ENCODE measurements at places on chromosomes 3 and 15.

GRCh38 chr3:44468572-44469520 is 8.6 kb downstream of the ZNF445 start:
- peak; percentile 17 for DNase-seq

DNA sequence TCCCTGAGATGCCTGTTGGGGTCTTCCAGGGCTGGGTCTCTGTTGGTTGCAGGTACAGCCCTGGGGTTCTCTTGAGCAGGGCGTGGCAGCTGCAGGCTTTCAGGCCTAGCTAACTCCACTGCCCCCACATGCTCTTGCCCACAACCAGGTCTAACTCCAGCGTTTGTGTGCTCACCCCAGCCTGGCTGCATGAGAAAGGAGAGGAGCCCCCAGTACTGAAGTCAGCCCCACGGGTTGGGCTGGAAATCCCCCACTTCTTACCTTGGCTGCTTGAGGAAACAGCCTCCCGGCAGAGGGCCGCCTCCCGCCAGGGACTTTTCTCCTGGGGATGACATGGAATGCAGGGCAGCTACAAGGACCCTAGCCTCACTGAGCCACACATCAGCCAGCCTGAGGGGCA is 16.7 kb upstream of the DLL4 start:
- no peak for DNase-seq

GRCh38 chr3:47007482-47008233 is 28.2 kb downstream of the NBEAL2 start:
- no peak for DNase-seq

DNA sequence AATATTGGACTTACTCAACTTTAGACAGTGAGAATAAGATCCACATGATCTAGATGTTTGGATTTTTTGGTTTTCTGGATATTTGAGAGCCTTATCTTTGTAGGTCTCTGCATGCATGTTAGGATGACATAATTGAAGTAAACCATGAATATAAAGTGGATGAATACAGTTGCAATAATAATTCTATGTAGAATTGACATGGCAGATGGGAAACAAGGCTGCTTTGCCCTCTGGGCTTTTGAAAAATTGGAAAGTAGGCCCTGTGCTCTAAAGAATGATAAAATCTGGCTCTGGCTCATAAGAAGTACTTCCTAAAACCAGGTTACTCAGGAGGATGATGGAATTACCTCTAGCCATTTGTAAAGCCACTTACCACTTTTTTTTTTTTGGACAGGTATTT is 86.9 kb downstream of the ZNF609 start:
- no peak for DNase-seq

DNA sequence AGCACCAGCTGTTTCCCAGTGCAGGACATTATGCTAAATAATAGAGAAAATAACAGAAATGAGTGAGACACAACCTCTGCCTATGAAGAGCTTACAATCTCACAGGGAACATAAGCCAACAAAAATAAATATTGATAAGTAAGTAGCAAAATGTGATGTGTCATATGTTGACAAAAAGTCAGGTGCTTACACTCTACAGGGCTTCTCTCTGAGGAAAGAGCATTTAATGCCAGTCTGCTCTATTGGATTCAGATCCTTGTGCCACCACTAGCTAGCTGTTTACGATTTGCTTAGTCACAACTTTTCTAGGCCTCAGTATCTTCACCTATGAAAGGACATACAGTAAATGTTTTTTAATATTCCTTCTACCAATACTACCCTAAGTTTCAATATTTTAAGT is 500.9 kb upstream of the NAALADL2 start:
- DNase-seq: no peak

DNA sequence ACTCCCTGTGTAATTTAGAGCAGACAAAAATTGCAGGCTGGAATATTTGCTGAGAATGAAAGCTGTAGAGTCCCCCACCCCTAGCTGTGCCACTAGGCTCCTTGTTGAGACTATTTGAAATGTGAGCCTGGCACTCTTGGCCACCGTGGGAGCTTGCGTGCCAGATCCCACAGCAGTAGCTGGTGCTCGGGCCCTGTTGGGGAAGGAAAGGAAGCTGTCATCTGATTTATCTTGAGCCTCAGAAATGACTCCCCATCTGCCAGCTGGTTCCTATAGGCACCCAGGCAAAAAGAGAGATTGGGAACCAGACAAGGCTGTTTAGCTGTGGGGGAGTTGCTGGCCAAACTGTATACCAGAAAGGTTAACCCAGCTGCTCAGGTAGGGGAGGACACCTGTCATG is 23.4 kb upstream of the CLEC3B start:
- DNase-seq: no peak

- DNase-seq: no peak
Observed at GRCh38 chr3:160796813-160797164, 40.8 kb downstream of the PPM1L start.

GRCh38 chr3:24387000-24387399 is 107.7 kb downstream of the THRB start:
- no peak for DNase-seq

DNA sequence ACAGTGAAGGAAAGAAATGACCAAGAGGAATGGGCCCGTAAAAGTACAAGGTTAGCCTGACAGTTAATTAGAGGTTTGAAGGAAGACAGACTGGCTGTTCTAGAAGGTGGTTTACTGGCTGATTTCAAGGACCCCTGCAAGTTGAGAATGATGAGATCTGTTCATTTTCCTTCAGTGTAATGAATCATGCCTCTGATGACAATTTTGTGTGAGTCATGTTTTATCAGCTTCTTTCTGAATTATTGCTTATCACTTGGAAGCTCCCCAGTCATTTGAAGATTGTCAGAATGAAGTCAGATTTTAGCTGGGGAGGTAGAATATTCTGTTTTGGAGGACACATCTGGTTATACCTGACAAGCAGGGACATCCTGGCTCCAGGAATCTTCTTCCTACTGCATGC is 50.6 kb downstream of the DRD3 start:
- DNase-seq: no peak

- no peak for DNase-seq
Observed at GRCh38 chr15:39585871-39586301, 5.0 kb downstream of the THBS1 start.

DNA sequence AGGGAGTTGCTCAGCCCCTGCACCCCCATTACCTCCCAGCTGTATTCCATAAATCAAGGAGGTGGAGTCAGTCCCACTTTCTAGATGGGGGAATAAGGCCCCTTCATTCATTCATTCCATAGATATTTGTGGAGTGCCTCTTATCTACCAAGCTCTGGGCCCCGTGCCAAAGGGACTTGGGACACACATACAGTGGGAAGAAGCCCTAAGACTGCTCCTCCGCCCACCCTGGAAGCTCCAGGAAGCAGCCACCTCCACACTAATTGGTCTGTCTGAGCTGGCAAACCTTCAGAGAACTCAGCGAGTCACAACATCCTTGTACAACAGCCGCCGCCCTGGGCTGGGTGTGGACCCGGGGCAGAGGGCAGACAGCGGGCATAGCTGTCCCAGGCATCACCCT is 6.4 kb downstream of the STRA6 start:
- DNase-seq: no peak

DNA sequence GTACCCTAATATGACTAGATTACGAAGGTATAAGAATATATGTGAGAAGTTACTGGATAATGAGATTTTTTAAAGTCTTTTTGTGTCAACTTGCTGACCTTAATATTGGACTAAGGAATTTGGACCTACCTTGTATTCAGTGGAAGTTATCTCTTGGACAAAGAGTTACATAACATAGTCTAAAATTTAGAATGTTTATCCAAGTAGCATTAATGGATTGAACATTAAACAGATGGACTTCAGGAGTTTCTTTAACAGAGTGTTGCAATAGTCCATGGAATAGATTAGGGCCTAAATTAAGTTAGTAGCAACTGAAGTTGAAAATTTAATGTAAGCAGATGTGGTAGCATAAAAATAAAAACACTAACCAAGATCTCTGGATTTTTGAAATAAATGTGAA is 266.4 kb downstream of the PYDC2 start:
- no peak for DNase-seq

- DNase-seq: no peak
Observed at GRCh38 chr3:124885466-124886167, 1.5 kb downstream of the ITGB5 start.

GRCh38 chr3:151620071-151620470 is 113.7 kb upstream of the AADACL2 start:
- DNase-seq: no peak

DNA sequence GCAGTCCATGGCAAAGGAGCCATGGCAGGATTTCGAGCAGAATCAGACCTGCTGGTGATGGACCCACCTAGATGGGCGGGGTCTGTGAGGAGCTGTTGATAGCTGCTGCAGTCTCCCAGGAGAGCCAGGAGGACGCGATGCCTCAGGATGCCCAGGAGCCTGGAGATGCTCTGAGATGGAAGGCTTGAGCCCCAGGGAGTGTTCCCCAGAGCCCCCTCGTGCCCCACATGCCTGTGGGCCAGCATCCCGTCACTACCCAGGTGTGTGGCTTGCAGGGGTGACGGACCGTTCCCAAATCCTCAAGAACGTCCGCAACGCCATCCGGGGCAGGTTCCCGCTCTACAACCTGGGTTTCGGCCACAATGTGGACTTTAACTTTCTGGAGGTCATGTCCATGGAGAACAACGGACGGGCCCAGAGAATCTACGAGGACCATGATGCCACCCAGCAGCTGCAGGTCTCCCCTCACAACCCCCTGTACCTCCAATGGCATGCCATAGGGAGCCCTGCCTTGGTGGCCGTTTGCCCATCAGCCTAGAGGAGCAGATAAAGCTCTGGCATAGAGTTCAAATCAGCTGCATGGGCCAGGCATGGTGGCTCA is 6.7 kb downstream of the ITIH1 start:
- no peak for DNase-seq

DNA sequence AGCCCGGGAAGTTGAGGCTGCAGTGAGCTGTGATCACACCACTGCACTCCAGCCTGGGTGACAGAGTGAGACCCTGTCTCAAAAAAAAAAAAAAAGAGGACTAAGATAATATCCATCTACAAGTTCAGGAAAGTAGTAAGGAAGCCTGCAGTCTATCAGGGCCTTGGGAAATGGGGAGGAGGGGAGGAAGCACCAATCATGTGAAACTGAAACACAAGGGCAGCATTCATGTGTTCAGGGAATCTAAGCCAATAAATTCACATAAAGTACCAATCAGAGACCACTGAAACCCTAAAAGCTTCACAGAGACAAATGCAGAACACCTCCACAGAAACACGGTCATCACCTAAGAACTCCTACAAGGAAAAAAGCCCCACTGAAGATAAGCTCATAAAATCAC is 22.9 kb upstream of the HHATL start:
- DNase-seq: no peak

- no peak for DNase-seq
Observed at GRCh38 chr3:169295126-169295525, 368.4 kb downstream of the MECOM start.

DNA sequence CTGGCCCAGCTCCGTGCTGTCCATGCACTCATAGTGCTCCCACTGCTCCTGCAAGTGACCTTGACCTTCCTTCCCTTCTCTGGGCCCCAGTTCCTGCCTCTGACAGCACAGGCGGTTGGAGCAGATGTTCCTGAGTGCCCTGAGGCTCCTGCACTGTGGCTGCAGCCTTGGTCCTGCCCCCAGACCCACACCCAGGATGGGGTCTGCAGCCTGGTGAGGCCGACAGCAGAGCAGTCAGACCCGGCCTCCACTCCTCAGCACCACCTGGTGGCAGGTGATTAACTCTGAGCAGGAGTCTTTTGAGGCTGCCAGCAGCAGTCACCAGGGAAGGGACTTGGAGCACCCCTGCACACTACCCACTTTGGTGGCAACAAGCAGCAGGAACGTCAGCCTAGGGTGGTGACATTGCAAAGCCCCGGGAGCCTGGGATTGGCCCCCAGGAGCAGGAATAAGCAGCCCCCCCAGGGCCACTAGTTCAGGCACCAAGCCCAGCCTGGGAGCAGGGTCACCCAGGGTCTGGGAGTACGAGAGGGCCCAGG is 64.6 kb downstream of the CYP11A1 start:
- no peak for DNase-seq

DNA sequence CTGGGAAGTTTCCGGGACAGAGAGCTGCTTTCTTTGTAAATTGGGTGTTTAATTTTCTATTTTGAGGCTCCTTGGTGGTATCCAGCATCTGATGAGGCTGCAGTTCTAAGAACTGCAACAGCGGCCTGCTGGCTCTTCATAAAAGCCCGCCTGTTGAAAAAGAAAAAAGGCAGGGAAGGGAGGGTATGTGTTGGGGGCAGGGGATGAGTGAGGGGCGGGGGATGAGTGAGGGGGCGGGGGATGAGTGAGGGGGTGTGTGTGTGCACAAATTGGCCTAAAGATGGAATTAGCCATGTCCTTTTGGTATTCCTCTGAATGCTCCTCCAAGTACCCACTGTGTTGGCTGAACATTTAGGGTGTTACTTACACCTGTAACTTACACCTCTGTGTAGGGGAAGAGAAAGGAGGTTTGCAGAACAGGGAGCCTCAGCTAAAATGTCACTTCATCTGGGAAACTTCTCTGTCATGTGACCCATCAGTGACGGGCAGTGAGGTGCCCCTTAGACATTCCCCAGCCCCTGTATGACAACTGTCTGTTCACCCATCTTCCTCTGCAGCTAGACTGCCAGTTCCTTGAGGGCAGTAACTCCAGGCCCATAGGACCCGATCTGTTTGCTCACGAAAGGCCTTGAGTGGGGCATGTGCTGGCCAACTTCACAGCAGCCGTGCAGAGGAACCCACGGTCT is 57.6 kb downstream of the LRIG1 start:
- no peak for DNase-seq

GRCh38 chr15:31605467-31605931 is 278.9 kb downstream of the KLF13 start:
- no peak for DNase-seq

- DNase-seq: no peak
Observed at GRCh38 chr3:4222574-4223175, 80.5 kb upstream of the SETMAR start.

GRCh38 chr3:42195879-42196330 is 70.1 kb downstream of the CCK start:
- DNase-seq: no peak

- DNase-seq: no peak
Observed at GRCh38 chr3:67037615-67038014, 39.5 kb downstream of the KBTBD8 start.

DNA sequence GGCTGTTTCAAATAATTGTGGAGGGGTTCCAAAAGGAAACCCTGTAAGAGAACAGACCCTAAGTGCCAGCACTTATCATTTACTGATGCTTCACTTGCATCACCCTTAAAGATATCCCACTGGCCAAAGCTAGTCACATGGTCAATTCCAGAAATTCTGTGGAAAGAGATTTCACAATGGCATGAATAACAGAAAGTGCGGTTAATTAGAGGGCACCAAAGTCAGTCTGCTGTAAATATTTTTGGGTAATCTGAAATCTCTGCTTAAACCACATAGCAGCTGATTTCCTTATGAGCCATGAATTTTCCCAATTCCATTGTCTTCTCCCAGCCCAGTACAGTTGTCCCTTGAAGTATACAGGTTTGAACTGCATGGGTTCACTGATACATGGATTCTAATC is 346.1 kb downstream of the SI start:
- no peak for DNase-seq

- DNase-seq: no peak
Observed at GRCh38 chr3:113758389-113759024, 11.7 kb downstream of the ATP6V1A start.
